ENCODE measurements at places on chromosomes 4 and X.

DNA sequence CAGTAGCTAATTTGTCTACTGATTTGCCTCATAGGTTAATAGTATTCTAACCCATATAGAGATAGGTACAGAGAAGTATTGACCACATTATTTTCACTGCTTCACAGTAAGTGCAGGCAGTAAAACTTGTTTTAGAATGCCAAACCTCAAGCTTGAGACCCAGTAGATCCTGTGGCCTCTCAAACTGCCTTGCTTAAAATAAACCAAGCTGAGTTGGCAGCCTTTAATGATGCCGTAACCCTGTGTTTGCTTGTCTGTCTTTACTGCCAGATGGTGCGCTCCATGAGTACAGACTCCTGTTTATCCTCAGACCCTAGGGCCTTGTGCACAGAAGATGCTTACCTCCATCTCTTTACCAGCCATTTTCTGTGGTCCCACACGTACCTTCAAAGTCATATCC, 50.8 kb downstream of the ANXA3 start:
- no peak for DNase-seq

DNA sequence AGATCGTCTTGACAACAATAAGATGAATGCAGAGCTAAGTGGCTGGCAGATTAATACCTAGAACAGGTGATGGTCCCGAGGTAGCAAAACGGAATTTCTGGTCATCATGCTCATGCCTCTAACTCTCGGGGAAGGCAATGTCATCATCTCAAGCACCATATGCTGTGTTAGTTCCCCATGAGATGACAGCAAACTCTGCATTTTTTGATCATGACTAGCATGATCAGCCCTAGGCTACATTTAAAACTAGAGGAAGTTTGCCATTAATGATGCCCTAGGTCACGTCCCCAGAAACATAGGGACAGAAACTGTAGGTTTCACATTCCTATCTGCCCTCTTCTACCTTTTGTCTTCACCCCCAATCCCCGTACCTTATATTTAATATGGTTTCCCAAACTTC, 11.6 kb downstream of the LPAR4 start:
- DNase-seq, result no peak

DNA sequence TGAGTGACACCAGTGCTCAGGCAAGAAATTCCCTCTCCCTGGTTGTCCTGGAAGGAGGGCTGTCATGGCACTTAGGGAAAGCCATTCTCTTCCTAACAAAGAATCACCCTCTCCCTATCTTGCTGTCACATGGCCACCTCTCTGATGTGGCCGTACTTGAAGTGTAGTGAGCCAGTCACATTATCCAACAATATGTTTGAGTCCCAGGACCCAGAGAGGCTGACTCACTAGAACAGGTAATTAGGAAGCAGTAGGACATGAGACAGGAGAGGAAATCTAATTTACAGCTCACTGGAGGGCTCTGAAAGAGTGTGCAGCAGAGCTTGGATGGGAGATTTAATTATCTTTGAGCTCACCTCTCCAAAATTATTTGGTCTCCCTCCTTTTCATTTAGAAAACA, 299.1 kb downstream of the ARHGAP24 start:
- no peak for DNase-seq

DNA sequence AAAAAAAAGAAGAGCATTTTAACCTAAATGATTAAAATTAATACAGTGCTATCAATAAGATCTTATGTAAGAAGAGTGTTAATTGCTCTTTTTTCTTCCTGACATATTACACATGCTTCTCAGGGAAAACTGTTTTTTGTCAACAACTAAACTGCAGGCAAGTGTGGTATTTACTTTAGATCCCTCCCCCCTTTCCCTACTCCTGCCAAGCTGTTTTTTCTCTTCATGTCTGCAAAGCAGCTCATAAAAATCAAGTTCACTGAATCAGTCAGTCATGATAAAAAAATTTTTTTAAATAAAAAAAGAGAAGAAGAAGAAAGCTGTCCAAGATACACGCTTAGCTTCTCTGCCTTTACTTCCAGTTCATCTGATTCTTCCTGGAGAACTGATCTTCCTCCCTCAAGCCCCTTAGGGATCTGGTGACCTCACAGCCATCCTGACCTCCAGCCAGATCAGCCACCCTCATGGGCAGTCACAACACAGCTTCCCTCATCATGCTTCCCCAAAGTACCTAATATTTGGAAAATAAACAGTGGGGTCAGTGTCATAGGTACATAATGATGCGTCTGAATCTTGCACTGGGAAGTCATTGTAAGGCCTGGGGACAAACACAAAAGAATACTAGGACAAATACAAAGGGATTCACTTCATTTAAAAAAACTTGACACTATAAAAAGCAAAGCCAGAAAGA, 87.0 kb downstream of the ZNF827 start:
- no peak for DNase-seq

DNA sequence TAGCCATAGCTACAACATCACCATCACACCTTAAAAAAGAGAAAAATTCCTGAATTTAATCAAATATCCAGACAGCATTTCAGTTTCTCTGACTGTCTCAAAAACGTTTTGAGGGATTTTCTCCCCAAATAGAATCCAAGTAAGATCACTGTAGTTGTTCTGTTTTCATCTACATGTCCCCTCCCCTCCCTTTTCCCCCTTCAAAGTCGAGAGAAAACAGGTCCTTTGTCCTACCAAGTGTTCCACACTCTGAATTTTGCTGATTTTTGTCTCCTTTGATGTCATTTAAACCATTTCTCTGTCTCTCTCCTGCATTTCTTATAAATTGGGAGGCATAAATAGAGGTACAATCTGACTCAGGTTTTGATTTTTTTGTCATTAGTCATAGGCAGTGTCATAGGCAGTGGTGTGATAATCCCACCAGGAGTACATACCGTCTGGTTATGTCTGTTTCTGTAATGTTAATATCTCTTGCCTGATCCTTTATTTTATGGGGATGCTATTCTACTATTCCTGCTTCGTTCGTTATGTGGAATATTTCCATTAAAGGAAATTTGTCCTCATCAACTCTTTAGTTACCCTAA, 348.6 kb downstream of the PTTG2 start:
- DNase-seq, result no peak

- no peak for DNase-seq
These were observed 395.0 kb downstream of the DTHD1 start for GRCh38 chr4:36676139-36677050.
